DMS79 treated with DMSO at 0.1 percent for 48 hours (cell line): ENCODE measurements at places on chromosomes 6 and 20.

GRCh38 chr20:1467082-1467354 lies 369 bp upstream of the NSFL1C start:
- no peak for DNase-seq

- no peak for DNase-seq
Observed at GRCh38 chr6:81842254-81842653, 89.8 kb upstream of the TENT5A start.

- DNase-seq = no peak
Observed at GRCh38 chr6:100235631-100236030, 229.1 kb downstream of the SIM1 start.

DNA sequence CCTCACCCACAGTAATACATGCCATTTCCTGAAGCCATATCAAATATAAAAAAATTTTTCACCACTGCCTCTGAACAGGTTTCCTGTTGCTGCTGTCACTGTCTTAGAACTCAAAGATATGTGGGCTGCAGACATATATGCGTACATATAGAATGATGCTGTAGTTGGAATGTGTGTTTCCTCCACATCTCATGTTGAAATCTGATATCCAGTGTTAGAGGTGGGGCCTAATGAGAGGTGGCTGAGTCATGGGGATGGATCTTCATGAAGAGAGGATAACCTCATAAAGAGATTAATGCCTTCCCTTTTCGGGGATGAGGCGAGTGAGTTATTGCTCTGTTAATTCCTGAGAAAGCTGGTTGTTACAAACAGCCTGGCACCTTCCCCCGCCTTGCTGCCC lies 7.7 kb upstream of the SCP2D1 start:
- DNase-seq = no peak

GRCh38 chr6:45922728-45923351 lies 92.8 kb downstream of the CLIC5 start:
- DNase-seq = peak; percentile 77

DNA sequence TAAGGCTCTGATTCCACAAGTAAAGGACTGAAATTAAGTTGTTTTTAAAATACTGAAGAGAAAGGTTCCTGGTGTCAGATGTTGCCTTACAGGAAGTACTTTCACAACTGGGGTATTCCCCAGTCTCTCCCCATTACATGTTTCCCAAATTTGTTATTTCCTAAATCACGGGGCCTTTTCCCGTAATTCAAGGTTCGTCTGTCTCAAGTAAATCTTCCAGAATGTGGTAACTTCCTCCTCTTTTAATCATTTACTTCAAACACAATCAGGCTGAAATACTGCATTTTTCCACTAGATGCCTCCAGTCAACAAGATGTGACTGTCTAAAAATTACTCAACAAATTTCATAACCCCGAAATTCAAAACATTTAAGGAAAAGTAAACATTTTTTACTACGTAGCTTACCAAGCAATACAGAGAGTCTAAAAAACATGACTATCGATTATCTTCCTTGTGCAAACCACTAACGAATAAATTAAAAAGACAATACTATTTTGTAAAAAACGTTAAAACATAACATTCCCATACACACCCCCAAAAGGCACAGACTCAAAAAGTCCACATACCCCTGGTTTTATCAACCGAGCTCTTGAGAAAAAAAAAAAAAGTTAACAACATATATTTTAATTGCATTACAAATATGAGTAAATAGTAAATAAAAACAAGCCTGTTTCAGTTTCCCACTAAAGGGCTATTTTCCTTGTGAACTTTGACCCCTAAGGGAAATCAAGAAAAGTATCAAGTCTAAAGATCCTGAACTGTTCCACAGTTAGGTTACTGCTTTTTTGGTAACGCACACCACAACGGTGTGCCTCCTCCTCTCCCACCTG lies 1.7 kb downstream of the SOD2 start:
- DNase-seq = peak; percentile 35

GRCh38 chr20:10668677-10669368 lies 5.0 kb downstream of the JAG1 start:
- DNase-seq = no peak

- DNase-seq = no peak
Observed at GRCh38 chr20:62215020-62215990, 4.8 kb downstream of the HRH3 start.

GRCh38 chr20:45459606-45460005 lies 9.9 kb upstream of the WFDC2 start:
- DNase-seq = no peak

DNA sequence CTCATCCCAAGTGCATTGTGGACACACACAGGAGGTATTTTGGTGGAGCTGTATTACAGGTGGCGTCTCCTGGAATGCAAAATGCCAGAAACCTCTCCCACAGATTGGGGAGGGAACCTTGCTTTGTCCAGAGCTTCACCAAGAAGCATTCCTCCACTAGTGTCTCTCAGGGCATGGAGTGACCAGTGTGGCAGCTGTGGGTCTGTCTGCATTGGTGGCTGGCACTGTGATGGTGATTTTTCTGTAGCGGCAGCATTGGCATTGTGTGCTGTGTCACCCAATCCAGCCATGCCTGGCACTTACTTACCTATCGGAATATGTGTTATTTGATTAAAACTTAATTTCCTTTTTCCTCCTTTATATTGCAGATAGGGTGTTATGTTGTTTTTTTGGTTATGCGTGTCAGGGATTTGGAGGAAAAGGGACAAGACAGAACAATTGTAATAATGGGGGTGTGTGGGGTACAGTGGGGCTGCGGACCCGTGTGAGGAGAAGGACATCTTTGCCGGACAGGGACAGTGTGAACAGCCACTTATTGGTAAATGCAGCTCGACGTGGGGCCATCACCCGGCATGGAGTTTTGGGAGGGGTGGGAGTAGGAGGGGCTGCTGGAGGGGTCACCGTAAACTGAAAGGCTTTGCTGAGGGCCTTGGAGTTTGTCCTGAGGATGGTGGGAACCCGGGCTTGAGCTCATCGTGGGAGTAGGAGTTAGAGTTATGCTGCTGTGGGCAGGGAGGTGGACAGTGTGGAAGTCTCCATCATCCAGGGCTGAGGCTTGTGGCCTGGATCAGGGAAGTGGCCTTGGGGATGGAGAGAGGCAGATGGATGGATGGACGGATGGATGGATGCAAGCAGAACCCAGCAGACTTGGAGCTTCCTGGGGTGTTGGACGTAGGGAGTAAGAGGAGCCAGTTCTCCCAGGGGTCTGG lies 105.0 kb downstream of the SYCP2 start:
- DNase-seq = no peak
